ENCODE measurements at places on chromosomes 7 and 10.
A peak's percentile ranks its signal among the peaks of the same experiment; 100 is the strongest.

- DNase-seq, result peak; percentile 28
Measured at GRCh38 chr7:92586403-92586802, 3.8 kb downstream of the FAM133B start.

DNA sequence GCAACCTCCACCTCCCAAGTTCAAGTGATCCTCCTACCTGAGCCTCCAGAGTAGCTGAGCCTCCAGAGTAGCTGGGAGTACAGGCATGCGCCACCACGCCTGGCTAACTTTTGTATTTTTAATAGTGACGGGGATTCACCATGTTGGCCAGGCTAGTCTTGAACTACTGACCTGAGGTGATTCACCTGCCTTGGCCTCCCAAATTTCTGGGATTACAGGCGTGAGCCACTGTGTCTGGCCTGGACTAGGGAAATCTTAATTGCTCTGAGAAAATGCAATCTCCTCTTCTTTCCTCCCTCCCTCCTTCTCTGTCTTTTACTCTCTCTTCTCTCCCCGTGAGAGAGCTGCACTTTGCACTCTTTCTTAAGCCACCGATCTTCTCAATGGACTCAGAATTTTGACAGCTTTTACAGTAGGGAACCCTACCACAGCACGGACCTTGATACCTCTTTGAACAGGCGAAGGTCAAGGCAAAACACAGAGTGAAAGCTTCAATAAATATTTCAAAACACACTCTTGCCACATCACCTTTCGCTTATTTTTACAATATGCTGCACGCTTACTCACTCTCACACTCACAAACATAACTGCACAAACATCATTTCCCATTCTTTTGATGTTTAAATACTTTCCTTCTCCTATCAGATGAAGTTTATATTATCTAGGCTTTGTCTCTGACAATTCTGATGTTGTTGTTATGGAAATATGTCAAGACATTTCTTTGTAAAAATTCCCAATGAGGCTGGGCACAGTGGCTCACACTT is 173.4 kb upstream of the NRP1 start:
- no peak for DNase-seq

DNA sequence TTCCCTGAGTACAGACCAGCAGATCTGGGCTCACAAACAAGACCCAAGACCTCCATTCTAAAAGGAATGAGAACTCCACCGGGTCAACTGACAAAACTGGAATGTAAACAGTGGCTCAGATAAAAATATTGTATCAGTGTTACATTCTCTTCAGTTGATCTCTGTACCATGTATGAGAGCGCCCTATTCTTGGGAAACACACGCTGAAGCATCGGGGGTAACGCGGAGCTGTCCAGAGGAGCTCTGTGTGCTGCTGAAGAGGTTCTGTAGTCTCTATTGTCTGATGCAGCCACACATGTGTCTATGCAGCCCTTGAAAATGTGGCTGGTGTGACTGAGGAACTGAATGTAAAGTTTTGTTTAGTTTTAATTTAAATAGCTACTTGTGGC is 39.7 kb downstream of the HIPK2 start:
- no peak for DNase-seq

DNA sequence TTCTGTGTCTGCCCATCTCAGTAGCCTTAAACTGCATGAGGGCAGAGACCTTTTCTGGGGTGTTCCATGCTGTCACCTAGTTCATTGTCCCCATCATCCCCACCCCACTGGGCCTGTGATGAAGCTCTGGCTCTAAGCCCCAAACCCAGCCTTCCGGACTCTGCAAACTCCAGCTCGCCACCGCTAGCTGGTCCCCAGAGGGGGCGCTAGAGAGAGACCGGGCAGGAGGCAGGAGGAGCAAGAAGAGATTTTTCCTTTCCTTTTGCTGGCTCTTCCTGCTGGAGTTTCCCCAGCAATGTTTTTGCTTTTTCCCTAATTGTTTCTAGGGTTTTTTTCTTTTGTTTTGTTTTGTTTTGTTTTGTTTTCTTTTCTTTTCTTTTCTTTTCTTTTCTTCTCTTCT is 234.4 kb downstream of the TEX36 start:
- DNase-seq, result peak; percentile 17

DNA sequence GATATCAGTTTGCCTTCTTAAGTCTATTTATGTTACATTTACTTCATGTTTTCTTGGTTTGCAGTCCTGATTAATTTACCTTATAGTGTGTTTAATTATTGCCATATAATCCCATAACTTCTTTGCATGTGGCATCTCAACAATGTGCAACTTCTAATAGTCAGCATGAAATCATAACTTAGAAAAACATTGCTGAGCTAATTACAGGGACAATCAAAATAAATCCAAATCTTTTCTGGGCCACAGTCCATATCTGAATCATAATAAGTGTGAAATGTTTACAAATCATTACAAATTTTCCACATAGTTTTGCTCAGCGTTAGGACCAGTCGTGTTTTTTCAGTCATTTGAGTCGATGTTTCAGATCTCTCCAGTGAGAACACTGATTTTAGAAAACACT is 29.1 kb upstream of the CABCOCO1 start:
- no peak for DNase-seq

DNA sequence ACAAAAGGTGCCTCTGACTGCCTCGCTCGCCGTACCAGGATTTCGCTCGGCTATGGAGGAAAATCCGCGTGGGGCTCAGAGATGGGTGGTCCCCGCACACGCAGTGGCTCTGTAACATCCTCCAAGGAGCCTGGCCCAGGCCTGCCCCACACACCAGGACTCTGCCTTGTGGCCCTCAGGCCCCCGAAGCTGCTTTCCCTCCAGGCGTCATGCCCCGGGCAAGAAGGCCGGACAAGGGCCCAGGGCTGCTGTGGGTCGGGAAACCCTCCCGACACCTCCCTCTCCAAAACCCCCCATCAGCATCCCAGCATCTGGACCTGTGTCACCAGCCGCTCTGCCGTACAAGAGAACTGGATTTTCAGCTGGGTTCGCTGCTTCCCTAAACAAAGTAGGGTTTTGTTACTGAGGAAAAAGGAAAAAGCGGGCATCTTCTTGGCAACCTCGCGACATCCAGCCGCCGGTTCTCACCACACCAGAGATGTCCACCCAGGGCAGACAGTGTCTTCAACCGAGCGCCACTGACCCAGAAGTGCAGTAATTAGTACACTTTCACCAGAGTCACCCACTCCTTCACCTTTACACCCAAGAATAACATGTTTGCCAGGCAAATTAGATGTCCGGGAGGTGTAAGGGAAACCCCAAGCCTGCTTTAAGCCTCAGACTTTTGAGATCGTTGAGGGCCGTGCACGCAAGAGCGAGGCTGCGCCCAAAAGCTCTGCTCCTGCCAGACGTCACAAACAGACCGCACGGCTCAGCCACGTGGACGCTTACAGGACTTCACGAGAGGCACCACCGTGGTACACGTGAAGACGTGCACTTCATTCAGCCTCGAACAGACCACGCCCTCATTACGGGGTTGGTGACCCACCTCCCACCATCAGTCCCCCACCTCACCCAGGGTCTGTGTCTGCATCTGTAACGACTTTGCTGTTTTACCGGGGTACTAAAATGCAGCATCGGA is 62.2 kb downstream of the DIP2C start:
- no peak for DNase-seq

GRCh38 chr7:139431010-139431409 is 52.5 kb downstream of the KLRG2 start:
- DNase-seq, result no peak

GRCh38 chr7:142914121-142914520 is 19.4 kb downstream of the TRPV5 start:
- no peak for DNase-seq

DNA sequence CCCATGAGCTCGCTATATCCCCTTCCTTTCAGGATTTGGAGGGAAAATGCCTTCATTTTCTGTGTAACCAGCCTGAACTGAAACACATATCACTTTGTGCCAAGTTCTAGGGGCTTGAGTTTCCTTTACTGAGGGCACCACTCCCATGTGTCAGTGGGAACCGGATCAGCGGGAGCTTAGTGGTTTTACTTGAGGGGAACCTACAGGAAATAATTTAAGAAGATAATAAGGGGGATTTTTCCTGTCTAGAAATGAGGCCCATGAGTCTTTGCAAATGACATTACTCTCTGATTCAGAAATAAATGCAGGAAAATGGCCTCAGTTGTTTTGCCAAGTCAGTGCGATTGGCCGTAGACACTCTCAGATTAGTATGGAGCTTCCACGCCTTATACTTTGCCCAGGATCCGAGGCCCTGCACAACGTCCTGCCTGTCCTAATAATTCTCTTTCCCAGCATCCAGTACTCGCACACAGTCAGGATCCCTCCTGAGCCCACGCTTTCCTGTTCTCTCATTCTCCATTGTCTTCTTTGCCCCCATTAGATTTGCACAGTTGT is 86.4 kb upstream of the LYZL1 start:
- no peak for DNase-seq

- DNase-seq, result no peak
Measured at GRCh38 chr7:45036796-45037195, 36.8 kb downstream of the CCM2 start.

- DNase-seq, result no peak
Measured at GRCh38 chr7:115066050-115066449, 144.2 kb downstream of the MDFIC start.

All from AG08396 (cell line).